Lower lobe of right lung (tissue), 2 donors: ENCODE measurements at places on chromosomes 11 and 22. TPM values are rescaled to one million over a fixed set of nuclear protein-coding genes. Genes with fewer than 3 reads are reported as not detected.

GRCh38 chr22:43276321-43276720 lies 66.9 kb downstream of the SCUBE1 start:
- H3K4me3 ChIP-seq, result no peak overlapping the region
- no peak overlapping the region for H3K27ac ChIP-seq

DNA sequence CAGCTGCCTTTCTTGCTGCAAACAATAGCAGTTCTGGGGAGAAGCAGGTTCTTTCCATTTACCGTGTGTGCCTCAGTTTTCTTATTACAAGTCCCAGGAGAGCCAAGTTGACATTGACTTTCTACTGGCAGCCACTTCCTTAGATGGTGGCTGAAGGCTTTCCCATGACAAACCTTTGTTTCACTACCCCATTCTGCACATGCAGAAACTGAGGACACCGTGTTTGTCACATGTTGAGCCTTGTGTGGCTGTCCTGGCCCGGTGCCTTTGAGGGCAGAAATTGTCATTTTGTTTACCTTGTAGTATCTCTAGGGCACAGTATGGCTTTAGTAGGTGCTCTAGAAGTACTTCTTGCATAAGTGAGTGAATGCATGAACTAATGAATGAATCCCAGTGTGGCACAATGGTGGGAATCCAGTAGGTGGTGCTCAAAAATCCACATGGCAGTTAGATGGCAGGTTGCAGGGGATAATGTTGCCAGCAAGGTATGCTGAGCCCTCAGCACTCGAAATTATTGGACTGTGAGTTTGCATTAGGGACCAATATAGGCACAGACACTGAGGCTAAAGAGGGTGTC lies 101.6 kb downstream of the CSNK2A3 start:
- DNase-seq, result no peak
- no peaks in the 10 kb centered on the region for H3K27me3 ChIP-seq
- H3K27ac ChIP-seq, result no peak overlapping the region
- H3K4me1 ChIP-seq, result no peaks in the 10 kb centered on the region
- no peak overlapping the region for H3K4me3 ChIP-seq
- no peaks in the 10 kb centered on the region for H3K36me3 ChIP-seq

DNA sequence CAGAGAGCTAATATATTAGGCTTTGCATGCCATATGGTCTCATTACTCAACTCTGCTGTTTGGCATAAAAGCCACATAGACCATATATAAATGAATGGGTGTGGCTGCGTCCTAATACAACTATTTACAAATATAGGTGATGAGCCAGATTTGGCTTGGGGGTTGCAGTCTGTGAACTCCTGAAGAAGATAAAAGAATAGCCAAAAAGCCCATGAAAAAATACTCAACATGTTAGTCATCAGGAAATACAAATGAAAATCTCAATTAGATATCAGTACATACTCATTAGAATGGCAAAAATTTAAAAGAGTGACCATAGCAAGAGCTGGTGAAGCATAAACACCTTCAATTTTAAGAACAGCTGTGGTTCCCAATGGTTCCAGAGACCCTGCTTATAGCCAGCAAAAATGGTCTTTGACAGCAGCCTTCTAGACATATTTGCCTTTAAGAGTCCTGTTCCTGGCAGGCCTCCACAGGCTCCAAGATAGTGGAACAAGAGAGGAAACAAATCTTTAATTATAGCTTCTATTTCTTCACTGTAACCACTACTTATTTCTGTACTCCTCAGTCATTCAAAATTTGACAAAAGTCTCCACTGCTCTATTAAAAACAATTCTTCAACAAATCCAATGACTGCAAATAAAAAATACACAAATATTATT lies 16.1 kb downstream of the C2CD3 start:
- no peaks in the 10 kb centered on the region for H3K27me3 ChIP-seq
- no peak for DNase-seq
- H3K36me3 ChIP-seq, result peaks cover 6% of the 10 kb centered on the region
- no peak overlapping the region for H3K27ac ChIP-seq

ZNF280A gene
- not detected for total RNA-seq
